GM23338 (cell line): ENCODE measurements at places on chromosomes 2 and 18. TPM values are rescaled to one million over a fixed set of nuclear protein-coding genes. Genes with fewer than 3 reads are reported as not detected.

Gene ACTR3
- total RNA-seq: 137 and 138 TPM in 2 replicates

GRCh38 chr18:40904295-40904694, 1050.7 kb upstream of the PIK3C3 start:
- no peak for DNase-seq

DNA sequence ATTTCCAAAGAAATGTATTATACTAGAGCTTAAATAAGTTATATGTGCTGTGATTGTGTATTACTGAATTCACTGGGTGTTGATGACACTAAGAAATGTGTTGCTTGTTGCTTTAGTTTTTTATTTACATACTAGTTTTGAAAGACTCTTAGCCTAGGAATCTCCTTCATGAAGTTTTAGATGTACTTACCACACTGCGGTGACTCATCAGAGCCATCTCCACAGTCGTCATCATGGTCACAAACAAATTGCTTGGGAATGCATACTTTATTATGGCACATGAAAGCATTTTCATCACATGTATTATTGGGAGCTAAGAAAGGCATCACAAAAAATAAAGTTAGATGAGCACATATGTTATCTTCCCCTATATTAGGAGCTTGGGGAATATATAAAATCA, 1624.2 kb downstream of the LRP1B start:
- DNase-seq: no peak

Gene CD8B2
- total RNA-seq: not detected in 2 replicates

Gene DCC
- total RNA-seq: 0.70 and 0.73 TPM in 2 replicates

Gene TMEM182
- 6.2 and 7.2 TPM in 2 replicates for total RNA-seq

GRCh38 chr2:46535360-46535759, 56.0 kb downstream of the TMEM247 start:
- no peak for DNase-seq

DNA sequence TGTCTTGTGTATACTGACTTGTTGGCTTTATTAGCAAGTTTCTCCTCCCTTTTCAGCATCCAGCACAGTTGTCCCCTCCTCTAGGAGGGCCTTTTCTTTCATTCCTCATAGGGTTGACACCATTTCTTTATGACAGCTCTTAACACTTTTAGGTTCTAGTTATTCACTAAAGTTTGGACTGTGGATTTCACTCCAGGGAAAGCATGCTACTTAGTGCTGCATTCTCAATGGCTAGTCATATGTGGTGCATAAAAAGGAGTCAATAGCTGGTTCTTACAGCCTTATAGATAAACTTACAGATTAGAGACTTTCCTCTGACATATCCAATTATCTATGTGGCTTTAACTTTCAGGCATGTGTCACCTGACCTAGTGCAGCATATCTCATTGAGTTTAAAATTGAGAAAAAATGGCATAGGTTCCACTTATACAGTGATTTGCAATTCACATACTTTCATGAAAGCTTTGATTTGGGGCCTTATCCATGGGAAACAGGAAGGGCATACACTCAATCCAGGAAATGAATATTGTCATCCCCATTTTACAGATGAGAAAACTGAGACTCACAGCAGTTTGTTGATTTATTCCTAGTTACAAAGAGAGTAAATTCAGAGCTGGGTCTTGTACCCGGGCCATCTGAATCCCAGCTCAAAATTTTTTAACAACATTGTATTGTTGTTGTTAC, 289.7 kb downstream of the LPIN1 start:
- no peak for DNase-seq

Gene THUMPD2
- total RNA-seq: 16.1 and 19.5 TPM in 2 replicates
